RCC 7860 (cell line): ENCODE measurements at places on chromosomes 7 and 10.
A peak's percentile ranks its signal among the peaks of the same experiment; 100 is the strongest.

- no peak for DNase-seq
Measured at GRCh38 chr10:24652381-24652957, 71.2 kb downstream of the ARHGAP21 start.

- DNase-seq, result peak; percentile 68
Measured at GRCh38 chr7:106659963-106660861, 746 bp downstream of the CCDC71L start.

DNA sequence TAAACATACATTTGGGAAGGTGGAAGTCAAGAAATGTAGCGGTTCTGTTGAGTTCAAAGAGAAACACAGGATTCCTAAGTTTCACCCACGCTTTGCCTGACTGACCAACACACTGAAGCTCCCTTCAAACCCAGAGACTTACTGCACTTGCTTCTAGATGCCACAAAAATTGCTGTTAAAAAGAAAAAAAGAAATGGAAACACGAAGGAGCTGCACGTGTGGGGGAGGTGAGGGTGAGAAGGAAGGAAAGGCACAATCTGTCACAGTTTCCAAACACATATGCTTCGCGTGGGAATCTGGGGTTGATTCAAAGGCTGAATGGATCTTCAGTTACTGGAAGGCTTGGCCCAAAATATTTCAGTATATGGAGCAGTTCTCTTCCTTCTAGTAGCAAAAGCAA, 495.6 kb downstream of the DNAJB6 start:
- DNase-seq, result no peak

DNA sequence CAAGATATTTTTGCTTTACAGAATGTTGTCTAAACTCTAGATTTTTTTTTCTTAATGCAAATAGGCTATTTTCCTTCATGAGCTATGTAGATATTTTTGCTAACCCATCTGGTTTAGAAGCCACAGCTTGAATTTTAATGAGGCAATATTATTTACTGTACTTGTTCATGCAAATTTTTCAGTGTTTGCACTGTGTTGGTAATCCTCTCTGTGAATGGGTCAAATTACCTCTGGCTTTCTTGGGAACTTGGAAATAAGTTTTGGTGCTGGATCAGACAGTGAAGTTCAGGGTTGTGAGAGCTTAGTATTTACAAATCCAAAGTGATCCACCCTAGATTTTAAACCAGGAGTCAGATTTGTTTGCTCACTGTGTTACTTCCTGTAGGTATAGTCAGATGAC, 686.9 kb downstream of the NXPH1 start:
- DNase-seq, result no peak

DNA sequence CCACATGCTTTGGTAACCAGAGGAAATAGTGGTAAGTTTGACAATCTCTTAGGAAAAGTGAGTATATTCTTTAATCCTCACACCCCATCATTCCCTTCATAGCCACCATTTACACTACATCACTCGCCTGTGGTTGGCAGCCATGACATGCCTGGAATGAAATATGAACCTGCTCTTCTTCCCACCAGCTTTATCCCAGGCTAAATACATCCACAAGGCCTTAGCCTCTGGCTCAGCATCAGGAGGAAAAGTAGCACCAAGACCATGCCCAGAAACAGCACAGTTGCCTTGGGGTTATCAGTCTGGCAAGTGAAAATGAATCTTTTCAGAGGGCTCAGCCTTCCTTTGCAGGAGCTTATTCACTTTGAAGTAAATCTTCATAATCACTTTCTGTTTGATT, 40.3 kb downstream of the SGCE start:
- no peak for DNase-seq

GRCh38 chr10:122117475-122117874, 128.5 kb downstream of the TACC2 start:
- DNase-seq, result no peak

GRCh38 chr7:139580435-139580834, 57.0 kb downstream of the CLEC2L start:
- no peak for DNase-seq

DNA sequence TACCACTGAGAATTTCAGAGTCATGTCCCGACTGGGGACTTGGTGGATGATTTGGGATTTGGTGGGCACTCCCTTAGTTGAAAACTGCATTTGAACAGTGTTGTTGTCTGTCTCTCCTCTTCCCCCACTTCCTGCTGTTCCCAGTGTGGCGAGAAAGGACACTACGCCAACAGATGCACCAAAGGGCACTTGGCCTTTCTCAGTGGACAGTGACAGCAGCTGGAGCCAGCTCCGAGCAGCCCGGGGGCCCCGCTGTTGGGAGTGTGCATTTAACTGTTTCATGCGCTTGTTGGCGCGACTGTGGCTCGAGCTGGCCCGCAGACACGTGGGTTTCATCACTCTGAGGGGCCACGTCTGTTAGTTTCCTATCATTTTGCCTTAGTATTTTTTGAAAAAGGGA, 9.7 kb downstream of the ATP5MF start:
- no peak for DNase-seq

GRCh38 chr7:36659172-36659516, 65.2 kb downstream of the AOAH start:
- DNase-seq, result peak; percentile 95

DNA sequence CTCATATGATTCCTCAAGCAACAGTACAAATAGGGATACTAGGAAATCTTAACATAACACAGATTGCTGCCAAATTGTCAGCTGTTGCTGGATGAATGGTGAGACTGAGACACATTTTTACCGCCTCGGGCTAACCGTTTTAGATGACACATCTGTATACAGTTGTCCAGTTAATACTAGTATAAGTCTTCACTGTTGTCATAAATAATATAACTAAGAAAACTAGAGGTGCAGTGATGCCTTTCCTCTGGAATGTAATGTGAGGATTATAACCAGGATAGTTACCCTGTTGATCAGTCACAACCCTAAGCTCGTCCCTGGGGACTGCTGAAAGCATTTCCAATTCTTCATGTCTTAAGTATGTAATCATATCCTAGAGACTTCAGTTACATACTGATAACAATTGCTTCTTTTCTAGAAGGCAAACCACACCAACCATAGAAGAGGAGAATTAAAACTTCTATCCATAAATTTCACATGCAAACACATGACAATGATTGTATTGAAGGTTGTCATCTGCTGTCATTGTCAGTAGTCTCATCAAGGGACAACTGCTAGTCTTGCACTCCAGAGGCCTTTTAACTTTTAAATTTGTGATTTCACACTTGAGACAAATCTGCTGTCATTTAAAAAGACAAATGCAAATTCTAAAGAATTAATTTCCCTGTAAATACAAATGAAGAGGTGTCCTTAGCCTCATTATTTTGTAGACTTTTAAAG, 100.4 kb upstream of the SEMA3D start:
- DNase-seq, result no peak

DNA sequence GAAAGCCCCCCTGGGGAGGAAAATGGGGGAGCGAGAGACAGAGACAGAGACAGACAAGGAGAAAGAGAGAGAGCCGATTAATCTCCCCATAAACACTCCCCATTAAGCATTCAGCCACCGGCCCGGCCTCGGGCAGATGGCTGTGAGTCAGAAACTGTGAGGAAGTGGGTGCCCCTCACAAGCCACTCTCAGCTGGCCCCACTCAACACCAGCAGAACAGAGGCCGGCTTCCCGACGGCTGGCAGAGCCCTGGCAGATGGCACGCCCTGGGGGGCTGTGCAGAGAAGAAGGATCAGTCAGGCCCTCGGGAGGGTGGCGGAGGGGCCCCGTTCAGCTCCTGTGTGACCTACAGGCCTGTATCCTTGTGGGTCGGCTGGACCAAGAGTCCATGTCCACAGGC, 41.2 kb downstream of the CAMK2B start:
- DNase-seq, result no peak

DNA sequence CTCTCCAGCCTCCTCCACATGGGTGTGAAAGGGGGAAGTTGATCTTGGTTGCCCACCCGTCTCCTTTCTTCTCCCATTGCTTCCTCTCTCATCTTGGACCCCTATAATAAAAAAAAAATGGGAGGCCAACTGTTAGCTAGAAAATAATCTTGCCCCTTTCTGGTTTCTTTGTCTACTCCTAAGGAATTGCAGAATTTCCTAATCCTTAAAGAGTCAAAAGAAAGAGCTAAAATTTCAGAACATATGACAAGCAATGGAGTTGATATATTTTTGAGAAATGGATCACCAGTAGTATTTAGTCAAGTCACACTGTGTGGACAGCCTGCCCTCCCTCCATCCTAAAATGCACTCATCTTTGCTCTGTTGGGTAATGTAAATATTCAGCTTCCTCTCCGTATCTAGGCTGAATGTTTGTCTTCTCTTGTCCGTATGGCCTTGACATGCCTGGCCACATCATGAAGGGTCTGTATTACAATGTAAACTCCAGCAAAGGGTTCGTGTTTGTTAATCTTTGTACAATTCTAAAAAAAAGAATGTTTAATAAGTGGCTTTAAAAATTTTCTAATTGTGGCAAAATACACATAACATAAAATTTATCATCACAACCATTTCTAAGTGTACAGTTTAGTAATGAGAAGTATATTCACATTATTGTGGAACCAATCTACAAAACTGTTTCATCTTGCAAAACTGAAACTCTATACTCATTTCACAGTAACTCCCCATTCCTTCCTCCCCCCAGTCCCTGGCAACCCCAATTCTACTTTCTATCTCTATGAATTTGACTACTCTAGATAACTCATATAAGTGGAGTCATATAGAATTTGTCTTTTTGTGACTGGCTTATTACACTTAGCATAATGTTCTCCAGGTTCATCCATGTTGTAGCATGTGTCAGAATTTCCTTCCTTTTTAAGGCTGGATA, 71.5 kb downstream of the ZNF92 start:
- DNase-seq, result no peak

GRCh38 chr7:100799037-100799896, 28.1 kb downstream of the EPHB4 start:
- peak; percentile 29 for DNase-seq

DNA sequence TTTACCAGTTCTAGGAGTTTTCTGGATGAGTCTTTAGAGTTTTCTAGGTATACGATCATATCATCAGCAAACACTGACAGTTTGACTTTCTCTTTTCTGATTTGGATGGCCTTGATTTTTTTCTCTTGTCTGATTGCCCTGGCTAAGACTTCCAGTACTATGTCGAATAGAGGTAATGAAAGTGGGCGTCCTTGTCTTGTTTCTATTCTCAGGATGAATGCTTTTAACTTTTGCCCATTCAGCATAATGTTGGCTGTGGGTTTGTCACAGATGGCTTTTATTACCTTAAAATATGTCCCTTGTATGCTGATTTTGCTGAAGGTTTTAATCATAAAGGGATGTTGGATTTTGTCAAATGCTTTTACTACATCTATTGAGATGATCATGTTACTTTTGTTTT, 223.2 kb upstream of the COBL start:
- no peak for DNase-seq

GRCh38 chr7:157984423-157985163, 603.0 kb downstream of the PTPRN2 start:
- no peak for DNase-seq

GRCh38 chr10:91311601-91312381, 91.3 kb downstream of the PCGF5 start:
- no peak for DNase-seq

DNA sequence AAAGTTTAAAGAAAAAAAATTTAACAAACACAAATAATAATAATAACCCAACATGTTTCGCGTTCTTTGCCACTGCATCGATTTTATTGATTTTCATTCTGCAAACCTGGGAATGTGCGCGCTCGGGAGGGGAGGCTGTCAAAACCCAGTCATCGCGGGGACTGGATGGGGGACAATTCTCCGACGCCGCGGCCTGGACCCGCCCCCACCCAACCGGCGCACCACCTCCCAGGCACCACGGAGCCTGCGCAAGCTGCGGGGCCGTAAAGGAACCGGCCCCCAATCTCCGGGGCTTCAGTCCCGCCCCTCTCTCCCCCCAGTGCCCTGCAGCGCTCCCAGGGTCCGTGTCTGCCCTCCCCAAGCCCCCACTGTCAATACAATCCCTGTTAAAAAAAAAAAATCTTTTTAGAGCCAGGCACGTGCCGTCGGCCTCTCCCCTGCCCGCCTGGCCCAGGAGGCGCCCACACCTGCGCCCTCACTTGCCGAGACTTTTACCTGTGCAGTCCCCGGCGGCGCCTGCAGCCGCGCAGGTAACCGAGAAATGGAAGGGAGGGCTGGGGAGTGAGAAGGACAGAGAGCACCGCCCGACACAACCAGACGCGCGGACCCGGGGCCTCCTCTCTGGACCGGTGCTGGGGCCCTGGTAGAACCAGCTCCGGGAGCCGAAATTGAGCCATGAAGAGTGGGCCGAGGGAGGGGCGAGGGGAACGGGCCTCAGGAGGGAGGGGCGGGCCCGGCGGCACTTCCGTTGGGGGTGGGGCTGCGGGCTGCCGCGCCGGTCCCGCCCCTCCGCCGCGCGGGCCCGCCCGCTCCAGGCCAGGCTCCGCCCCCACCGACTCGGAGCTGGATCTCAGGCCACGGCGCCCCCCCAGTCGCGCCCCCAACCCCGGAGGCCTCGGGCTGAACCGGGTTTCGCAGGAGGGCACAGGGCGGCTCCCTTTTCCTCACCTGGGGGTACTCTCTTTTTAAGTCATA, 7.6 kb upstream of the ZNF503 start:
- DNase-seq, result no peak

DNA sequence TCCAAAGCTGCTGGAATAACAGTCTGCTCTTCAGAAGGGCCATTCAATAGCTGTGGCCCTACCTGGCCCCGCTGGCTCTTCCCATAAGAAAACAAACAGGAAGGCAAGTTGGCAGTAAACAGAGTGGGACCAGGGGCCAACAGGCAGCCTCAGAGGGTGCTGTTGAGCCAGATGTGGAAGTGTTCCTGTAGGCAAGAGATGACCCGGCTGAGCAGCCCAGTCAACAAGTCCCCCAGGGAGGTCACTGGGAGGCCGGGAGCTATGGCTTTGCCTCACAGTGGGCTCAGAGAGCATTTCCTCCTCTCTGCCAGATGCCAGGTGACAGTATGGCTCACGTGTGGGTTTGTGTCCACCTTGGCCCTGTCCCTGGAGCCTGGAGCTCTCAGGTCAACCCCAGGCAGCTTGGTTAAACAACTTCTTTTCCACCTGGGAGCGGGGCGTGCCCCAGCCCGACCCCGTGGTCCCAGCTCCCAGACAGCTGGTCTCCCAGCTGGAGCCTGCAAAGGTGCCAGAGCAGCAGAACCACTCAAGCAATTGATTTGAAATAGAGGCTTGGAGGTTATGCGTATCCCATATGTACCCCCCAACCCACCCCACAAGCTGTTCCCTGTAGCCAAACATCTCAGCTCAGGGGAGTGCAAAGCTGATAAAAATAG, 33.8 kb upstream of the LOXL4 start:
- DNase-seq, result no peak

GRCh38 chr10:128908499-128908898, 558.5 kb upstream of the MGMT start:
- DNase-seq, result no peak

- no peak for DNase-seq
Measured at GRCh38 chr7:157603005-157603404, 266.2 kb downstream of the DNAJB6 start.

GRCh38 chr10:91409869-91410637, at the start of gene HECTD2:
HECTD2 (plus strand) TSS chr10:91410344; CDS start chr10:91410439, 95 bp downstream.
- peak; percentile 47 for DNase-seq

- DNase-seq, result no peak
Measured at GRCh38 chr10:46995234-46995633, 84.0 kb downstream of the PTPN20 start.

GRCh38 chr10:15197276-15197675, 28.8 kb upstream of the NMT2 start:
- no peak for DNase-seq

- DNase-seq, result peak; percentile 62
Measured at GRCh38 chr10:77909749-77910375, 16.7 kb downstream of the DLG5 start.

- no peak for DNase-seq
Measured at GRCh38 chr10:77494327-77494726, 143.3 kb downstream of the KCNMA1 start.

GRCh38 chr10:101322266-101323108, 31.5 kb upstream of the BTRC start:
- no peak for DNase-seq

GRCh38 chr10:84269162-84269561, 24.3 kb downstream of the RGR start:
- no peak for DNase-seq
